ENCODE measurements at places on chromosomes 6 and 20.
A peak's percentile ranks its signal among the peaks of the same experiment; 100 is the strongest.

DNA sequence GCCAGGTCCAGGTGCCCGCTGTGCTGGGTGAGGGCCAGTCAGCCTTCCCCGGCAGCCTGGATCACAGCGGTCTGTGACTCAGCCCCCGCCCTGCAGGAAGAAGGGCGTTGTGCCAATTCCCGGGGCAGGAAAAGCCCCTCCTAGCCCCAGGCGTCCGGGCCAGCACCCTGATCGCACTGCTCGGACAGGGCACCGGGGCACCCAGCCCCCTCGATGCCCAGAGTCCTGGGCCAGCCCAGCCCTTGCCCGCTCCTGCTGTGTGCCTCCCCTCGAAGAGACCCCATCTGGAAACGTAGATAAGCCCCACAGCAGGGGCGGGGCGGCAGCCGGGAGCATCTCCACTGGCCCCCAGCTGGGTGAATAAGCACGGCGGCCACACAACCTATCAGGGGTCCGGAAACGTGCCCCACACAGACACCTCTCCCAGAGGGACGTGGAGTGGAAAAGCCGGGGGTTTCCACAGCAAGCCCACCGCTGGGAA, 9.9 kb downstream of the LAMA5 start:
- DNase-seq = no peak

GRCh38 chr20:19492116-19492515, 265.9 kb upstream of the RIN2 start:
- no peak for DNase-seq

GRCh38 chr6:36984581-36985416, 1.2 kb downstream of the MTCH1 start:
- DNase-seq = peak; percentile 90

- DNase-seq = no peak
Measured at GRCh38 chr6:7169296-7169721, 61.5 kb downstream of the RREB1 start.

DNA sequence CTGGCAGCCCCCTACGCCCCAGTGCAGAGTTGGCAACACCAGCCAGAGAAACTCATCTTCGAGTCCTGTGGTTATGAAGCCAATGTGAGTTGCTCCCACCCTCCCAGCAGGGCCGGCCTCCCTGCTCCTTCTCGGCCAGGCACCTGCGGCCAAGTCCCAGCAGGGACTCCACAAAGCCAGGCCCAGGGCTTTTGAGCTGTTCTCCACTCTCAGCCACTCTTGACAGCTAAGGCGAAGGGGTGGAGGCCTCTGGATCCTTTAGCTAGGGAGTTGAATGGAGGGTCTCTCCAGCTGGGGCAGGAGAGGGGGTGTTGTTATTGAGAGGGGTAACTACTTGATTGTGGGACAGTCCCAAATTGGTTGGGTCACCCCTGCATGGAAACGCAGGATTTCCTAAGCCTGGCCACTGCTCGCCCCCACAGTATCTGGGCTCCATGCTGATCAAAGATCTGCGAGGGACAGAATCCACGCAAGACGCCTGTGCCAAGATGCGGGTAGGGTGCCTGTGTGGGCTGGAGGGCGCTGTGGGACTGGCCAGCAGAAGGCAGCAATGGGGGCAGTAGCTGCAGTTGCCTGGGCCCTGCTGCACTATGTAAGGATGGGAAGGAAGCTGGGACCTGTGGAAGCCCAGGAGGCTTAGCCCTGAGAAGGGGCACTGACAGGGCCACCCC, 58.3 kb downstream of the TCP11 start:
- no peak for DNase-seq
